ENCODE measurements at places on chromosomes 3 and 15. TPM values are rescaled to one million over a fixed set of nuclear protein-coding genes. Genes with fewer than 3 reads are reported as not detected.
A peak's percentile ranks its signal among the peaks of the same experiment; 100 is the strongest.

The BUB1B gene
- total RNA-seq: 0.06 TPM

The SNUPN gene
- 16.6 TPM for total RNA-seq

The MESP2 gene
- not detected for total RNA-seq

The FEZF2 gene
- not detected for total RNA-seq

The ZPLD1 gene
- total RNA-seq: not detected

The AADACL2 gene
- not detected for total RNA-seq

The WDR72 gene
- total RNA-seq: not detected

The PYGO1 gene
- total RNA-seq: 16.6 TPM

DNA sequence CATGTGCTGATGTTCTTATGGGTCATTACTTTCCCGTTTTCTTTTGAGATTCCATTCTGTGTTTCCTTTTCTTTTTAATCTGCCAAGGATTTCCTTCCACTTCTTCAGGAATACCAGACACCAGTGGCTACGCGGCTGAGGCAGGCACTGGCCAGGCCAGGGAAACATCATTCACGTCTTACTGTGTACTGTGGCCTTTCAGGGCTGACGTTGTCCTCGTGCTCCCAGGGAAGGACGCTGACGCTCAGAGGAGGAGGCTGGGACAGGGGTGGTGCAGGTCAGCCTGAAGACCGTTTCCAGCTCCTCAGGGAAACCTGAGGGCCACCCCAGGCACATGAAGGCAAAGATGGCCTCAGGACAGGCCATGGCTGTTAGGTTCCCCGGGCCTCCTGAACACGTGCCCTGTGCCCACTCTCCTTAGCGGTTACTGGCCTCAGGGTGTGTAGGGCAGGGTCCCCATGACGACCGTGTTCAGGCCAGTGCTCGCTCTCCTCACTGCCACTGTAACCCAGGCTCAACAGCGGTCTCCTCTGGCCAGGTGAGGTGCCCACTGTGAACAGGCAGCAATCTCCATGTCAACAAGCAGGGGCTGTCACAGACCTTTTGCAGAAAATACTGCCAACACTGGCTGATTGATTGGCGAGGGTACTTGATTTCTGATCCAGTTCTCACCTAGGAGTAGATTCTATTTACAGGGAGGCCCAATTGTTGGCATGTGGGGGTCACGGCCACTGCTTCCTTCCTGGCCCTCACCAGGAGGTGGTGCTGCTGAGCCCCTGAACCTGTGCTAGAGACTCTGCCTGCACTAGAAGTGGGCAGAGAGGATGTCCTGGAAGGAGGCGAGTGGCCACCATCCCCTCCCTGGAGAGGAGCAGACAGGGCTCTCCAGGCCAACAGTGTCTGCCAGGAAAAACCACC, 169.5 kb downstream of the ATP10A start:
- no peak overlapping the region for H3K4me3 ChIP-seq
- no peaks in the 10 kb centered on the region for H3K27me3 ChIP-seq
- H3K27ac ChIP-seq: no peak overlapping the region
- H3K36me3 ChIP-seq: peaks cover 40% of the 10 kb centered on the region

DNA sequence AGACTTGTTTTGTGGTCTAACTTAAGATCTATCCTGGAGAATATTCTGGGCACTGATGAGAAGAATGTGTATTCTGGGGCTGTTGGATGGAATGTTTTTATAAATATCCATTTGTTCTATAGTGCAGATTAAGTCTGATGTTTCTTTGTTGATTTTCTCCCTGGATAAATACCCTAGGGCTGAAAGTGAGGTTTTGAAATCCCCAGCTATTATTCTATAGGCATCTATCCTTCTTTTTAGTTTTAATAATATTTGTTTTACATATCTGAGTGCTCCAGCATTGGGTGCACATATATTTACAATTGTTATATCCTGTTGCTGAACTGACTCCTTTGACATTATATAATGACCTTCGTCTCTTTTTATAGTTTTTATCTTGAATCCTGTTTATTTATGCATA, 42.9 kb downstream of the GALK2 start:
- no peak overlapping the region for H3K27ac ChIP-seq
- H3K36me3 ChIP-seq: no peaks in the 10 kb centered on the region
- no peaks in the 10 kb centered on the region for H3K27me3 ChIP-seq
- no peak for DNase-seq
- no peak overlapping the region for H3K4me3 ChIP-seq

DNA sequence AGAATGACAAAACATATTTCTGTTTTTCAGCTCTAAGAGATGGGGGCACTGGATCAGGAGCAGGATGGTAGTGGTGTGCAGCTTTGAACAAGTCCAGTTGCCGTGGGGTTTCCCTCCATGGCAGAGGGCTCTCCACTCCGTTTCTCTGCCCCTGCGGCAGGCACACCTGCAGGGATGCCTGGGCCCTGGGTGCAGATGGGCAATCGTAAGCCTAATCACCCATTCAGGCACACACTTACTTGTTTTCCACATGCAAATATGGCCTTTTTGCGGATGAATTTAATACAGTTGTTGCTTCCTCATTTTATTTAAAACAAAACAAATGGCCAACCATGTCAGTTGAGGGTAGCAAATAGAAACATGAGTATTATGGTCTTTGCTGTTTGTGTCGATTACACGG, 85.1 kb downstream of the LPP start:
- peak overlapping the region; percentile 94 for H3K27ac ChIP-seq
- no peaks in the 10 kb centered on the region for H3K36me3 ChIP-seq
- H3K4me3 ChIP-seq: no peak overlapping the region
- DNase-seq: no peak
- H3K4me1 ChIP-seq: peaks cover 99% of the 10 kb centered on the region

GRCh38 chr3:127254033-127254644, 33.7 kb downstream of the PRR20G start:
- DNase-seq: peak; percentile 87
- peaks cover 22% of the 10 kb centered on the region for H3K27me3 ChIP-seq
- H3K36me3 ChIP-seq: no peaks in the 10 kb centered on the region
- H3K4me1 ChIP-seq: no peaks in the 10 kb centered on the region

DNA sequence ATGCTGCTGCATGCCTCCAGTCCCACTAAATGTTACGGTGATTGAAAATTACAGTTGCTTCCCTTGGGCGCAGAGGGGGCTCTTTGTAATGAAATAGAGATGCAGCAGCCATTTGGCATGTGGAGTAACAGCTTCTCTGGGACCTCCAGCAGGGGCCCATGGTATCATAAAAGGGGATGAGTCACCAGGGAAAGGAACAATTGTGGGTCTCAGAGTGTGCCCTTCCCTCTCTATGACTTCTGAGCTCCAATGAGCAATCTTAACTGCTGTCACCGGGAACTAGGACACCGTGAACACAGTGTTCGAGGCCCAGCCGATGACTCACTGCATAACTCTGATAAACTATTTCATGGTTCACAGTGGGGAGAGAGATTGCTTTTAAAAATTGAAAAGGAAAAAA, 164.8 kb upstream of the NUDT16 start:
- no peak for DNase-seq
- H3K4me1 ChIP-seq: peaks cover 5% of the 10 kb centered on the region
- H3K27me3 ChIP-seq: no peaks in the 10 kb centered on the region

DNA sequence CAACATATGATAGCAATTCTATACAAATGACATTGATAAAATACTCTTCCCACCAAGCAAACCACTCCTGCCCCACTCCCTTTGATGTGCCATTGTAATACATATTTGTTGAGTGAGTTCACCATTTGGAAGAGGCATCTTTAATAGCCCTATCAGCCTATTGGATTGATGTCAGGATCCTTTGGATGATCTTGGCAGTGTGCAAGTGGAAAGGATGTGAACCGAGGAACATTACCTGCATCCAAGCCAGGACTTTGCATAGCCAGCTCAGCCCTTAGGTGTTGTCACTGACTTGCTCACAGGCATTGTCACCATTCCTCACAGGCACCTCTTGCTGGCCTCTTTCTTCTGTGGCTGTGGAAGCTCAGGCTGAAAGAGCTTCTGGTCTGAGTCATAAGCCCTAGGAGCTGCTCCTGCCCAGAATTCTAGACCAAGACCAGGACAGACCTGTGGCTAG, 16.5 kb upstream of the TIMP4 start:
- no peaks in the 10 kb centered on the region for H3K36me3 ChIP-seq
- H3K27me3 ChIP-seq: no peaks in the 10 kb centered on the region
- DNase-seq: no peak
- H3K4me3 ChIP-seq: no peak overlapping the region

- DNase-seq: no peak
- no peak overlapping the region for H3K27ac ChIP-seq
- no peaks in the 10 kb centered on the region for H3K36me3 ChIP-seq
- H3K27me3 ChIP-seq: no peaks in the 10 kb centered on the region
These were observed 43.7 kb upstream of the IGSF10 start for GRCh38 chr3:151504606-151505005.

GRCh38 chr3:130969621-130970020, 57.0 kb downstream of the ASTE1 start:
- no peaks in the 10 kb centered on the region for H3K4me1 ChIP-seq
- H3K4me3 ChIP-seq: no peak overlapping the region
- H3K27me3 ChIP-seq: no peaks in the 10 kb centered on the region
- no peak for DNase-seq
- no peak overlapping the region for H3K27ac ChIP-seq
- H3K36me3 ChIP-seq: peaks cover 74% of the 10 kb centered on the region

- no peaks in the 10 kb centered on the region for H3K27me3 ChIP-seq
- H3K4me1 ChIP-seq: no peaks in the 10 kb centered on the region
- no peaks in the 10 kb centered on the region for H3K36me3 ChIP-seq
These were observed 54.1 kb downstream of the RORA start for GRCh38 chr15:61175024-61175423.

DNA sequence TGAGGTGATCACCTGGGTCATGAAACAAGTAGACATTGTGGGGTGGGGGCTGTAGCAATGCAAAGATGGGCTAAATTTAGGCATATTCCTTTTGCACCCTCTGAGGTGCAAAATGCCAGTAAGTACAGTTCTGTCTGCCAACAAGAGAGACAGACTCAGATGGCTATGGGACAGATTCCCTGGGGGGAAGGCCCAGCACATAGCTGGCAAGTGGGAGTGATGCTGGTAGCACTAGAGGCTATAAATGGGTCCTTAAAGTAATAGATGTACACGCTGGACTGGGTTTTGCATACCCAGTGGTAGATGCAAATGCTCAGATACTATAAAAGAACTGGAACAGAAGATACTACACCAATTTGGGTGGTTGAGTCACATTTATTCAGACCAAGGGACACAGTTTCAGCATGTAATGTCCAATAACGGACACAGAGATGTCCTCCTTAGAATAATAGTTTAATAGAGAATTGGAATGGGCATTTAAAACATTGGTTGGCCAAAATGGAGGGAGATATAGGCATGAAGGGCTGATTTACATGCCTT, 67.4 kb upstream of the RNU6-1 start:
- H3K36me3 ChIP-seq: no peaks in the 10 kb centered on the region
- no peaks in the 10 kb centered on the region for H3K4me1 ChIP-seq
- DNase-seq: no peak
- H3K4me3 ChIP-seq: no peak overlapping the region
- H3K27me3 ChIP-seq: no peaks in the 10 kb centered on the region
- H3K27ac ChIP-seq: no peak overlapping the region

GRCh38 chr3:171279972-171280371, 180.2 kb downstream of the TNIK start:
- H3K4me1 ChIP-seq: peaks cover 60% of the 10 kb centered on the region
- H3K27ac ChIP-seq: no peak overlapping the region
- DNase-seq: no peak
- H3K36me3 ChIP-seq: no peaks in the 10 kb centered on the region
- no peak overlapping the region for H3K4me3 ChIP-seq

DNA sequence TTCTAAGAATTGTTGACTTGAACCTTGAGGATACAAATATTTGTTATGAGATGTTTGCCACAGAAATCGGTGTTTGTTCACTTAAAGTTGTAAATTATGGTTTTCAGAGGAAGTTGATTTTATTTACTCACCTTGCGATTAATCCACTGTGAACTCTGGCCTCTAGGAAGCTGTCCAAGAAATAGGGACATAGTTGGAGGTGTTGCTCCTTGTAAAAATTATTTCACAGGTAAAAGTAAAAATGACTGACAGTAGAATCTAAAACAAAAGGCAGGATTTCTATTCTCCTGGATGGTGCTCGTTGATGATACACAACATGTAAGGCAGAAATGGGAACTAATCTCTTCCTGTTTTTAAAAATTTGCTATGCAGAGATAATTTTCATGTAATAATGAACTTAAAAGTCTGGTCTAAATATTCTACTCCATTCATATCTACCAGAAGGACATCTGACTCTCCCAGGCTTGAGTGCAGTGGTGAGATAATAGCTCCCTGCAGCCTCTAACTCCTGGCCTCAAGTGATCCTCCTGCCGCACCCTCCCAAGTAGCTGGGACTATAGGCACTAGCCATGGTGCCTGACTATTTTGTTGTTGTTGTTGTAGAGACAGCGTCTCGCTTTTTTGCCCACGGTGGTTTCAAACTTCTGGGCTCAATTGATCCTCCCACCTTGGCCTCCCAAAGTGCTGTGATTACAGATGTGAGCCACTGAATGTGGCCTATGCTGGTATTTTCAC, 17.1 kb upstream of the LZTFL1 start:
- no peaks in the 10 kb centered on the region for H3K4me1 ChIP-seq
- H3K4me3 ChIP-seq: no peak overlapping the region
- no peak overlapping the region for H3K27ac ChIP-seq
- H3K36me3 ChIP-seq: no peaks in the 10 kb centered on the region
- DNase-seq: no peak
- H3K27me3 ChIP-seq: no peaks in the 10 kb centered on the region

- DNase-seq: no peak
- H3K27ac ChIP-seq: no peak overlapping the region
- no peak overlapping the region for H3K4me3 ChIP-seq
- H3K4me1 ChIP-seq: no peaks in the 10 kb centered on the region
These were observed 77.0 kb downstream of the NTRK3 start for GRCh38 chr15:88179562-88179961.

- DNase-seq: no peak
- H3K4me1 ChIP-seq: peaks cover 46% of the 10 kb centered on the region
- H3K4me3 ChIP-seq: no peak overlapping the region
- no peaks in the 10 kb centered on the region for H3K36me3 ChIP-seq
- no peaks in the 10 kb centered on the region for H3K27me3 ChIP-seq
These were observed 26.1 kb downstream of the DNAJC13 start for GRCh38 chr3:132443421-132443820.

DNA sequence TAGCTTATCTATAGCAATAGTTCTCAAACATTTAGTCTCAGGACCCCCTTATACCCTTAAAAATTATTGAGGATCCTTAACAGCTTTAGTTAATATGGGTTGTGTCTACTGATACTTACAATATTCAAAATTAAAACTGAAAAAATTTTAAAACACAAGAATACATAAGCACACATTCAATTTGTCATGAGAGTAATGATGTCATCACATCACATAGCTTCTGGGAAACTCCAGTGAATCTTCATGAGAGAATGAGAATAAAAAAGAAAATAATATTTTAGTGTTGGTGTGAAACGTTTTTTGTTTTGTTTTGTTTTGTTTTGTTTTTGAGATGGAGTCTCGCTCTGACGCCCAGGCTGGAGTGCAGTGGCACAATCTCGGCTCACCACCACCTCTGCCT, 25.2 kb upstream of the ACP3 start:
- H3K27ac ChIP-seq: no peak overlapping the region
- H3K36me3 ChIP-seq: no peaks in the 10 kb centered on the region
- no peak overlapping the region for H3K4me3 ChIP-seq
- no peaks in the 10 kb centered on the region for H3K4me1 ChIP-seq
- DNase-seq: no peak

All from esophagus muscularis mucosa (tissue), 4 donors.